ENCODE measurements at places on chromosomes 3 and 15.

DNA sequence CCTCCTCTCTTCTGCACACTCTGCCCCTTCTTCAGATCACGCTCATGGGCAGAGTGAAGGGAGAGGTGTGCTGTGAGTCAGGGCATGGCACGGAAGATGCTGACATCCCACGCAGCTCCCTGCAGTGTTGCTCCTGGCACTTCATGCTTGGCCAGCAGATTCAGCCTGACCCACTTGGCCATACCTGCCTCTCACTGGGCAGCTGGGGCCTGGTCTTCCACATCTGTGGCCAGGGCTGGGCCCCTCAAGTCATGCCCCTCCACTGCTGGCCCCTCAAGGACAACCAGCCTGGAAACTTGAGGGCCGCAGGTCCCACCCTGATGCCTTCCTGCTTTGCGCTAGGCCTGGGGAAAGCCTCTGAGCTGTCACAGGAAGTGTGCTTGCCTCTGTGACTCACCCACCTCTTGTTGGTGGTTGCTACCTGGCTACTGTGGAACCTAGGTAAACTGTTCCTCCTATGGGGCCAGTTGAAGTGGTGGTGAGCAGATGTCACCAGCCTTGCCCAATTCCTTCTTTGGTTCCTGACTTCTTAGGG, 48.7 kb downstream of the BSN start:
- DNase-seq: no peak

DNA sequence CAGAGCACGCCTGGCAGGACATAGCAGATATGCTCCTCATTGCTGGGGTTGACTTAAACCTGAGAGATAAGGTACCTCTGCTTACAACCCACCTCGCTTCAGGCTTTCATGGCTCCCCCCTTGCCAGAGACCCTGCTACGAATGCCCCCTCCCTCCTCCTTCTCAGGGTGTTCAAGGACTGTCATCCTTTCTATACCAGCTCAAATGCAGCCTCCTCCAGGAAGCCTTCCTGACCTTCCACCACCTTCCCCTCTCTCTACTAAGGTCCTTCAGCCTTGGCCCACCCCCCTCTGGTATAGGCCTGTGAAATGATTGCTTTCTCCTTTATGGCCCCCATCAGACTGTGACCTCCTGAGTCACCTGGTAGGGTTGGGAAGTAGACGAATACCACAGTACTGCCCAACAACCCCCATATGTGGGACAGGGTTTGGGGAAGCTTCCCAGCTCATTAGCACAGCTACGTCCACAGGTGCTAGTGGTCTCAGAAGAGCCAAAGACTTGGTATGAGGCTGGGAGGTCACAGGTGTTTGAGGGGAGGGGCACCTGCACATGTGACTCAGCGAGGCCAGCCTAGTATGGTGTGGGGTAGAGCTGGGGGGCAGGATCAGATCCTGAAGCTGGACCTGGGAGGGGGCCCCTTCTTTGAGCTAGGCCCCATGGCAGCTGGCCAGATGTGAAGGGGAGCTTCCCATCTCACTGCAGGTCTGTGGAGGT, 32.0 kb downstream of the ANKDD1A start:
- no peak for DNase-seq

- DNase-seq: peak; percentile 63
Observed at GRCh38 chr15:33098094-33099058, 96.1 kb downstream of the FMN1 start.

DNA sequence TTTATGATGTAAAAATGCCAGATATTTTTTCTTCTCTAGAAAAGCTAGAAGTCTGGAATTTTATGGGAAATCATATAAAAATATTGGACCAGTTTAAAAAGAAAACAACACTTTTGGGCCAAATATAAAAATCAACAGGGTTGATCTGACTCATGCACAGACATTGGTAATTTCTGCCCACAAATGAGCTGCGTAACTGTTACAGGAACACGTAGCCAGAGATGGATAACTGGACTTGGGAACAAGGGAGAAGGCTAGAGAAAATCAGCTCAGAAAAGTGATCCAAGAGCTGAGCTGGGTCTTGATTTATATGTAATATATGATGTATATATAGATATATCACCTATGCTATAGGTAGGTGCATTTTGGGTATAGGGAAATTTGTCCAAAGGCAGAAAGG, 36.8 kb upstream of the NAALADL2 start:
- DNase-seq: no peak

DNA sequence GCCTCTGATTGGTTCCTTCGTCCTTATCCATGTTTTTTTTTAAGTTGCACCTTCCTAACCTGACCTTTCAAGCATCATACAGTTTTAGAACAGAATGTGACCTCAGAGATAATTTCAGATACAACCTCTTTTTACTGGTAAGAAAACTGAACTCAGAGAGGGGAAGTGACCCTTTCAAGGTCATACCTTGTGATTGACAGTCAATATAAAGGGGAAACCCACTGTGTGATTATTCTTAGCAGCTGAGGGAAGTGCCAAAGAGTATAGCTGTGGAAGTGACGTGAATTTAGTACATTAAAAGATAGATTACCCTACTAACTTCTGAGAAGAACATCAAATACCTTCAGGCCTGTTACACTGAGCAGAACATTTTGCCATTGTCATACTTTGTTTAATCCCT, 319.4 kb downstream of the NEK10 start:
- no peak for DNase-seq

DNA sequence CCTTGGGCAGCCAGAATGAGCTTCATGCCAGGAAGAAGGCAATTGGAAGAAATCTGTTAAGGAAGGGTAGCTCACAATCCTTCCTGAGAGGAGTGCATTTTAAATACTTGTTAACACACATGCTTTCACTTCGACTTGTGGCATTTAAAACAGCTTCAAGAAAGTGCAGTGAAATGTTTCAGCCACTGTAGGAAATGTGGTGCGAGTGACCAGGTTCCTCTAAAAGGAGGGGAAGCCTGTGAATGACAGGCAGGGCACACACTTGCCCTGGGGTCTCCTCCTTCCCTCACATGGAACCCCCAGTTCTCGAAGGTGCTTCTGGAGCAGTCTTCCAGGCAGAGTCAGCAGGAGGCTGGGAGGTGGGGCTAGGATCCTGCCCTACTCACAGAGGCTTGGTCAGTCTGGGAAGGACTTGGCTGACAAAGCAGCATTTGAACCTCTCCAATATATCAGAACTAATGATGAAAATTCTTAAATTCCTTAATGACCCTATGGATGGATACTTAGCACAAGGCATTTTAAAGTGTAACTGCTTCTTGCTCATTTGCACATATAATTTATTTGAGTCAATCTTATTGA, 358.6 kb downstream of the CHST2 start:
- DNase-seq: no peak

- peak; percentile 39 for DNase-seq
Observed at GRCh38 chr3:184716622-184717398, 4.9 kb upstream of the MAGEF1 start.

DNA sequence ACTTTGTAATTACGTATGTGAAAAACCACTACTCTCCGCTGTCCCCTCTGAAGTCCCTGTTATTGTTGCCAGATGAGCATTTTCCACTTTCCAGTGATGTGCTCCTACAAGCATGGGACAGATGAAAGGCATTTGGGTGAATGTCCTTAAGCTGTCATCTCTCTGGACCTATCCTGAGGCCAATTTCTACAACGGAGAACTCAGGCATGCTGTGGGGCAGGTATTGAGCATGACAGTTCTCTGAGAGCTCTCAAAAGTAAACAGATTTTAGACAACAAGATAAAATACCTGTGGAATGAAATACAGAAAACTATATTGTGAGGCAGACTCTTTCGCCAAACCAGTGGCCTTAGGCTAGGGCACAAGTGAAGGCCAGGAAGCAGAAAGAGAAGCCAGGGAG, 656.5 kb upstream of the NR2F2 start:
- DNase-seq: no peak

- no peak for DNase-seq
Observed at GRCh38 chr3:114355653-114356052, 61.8 kb downstream of the TIGIT start.

DNA sequence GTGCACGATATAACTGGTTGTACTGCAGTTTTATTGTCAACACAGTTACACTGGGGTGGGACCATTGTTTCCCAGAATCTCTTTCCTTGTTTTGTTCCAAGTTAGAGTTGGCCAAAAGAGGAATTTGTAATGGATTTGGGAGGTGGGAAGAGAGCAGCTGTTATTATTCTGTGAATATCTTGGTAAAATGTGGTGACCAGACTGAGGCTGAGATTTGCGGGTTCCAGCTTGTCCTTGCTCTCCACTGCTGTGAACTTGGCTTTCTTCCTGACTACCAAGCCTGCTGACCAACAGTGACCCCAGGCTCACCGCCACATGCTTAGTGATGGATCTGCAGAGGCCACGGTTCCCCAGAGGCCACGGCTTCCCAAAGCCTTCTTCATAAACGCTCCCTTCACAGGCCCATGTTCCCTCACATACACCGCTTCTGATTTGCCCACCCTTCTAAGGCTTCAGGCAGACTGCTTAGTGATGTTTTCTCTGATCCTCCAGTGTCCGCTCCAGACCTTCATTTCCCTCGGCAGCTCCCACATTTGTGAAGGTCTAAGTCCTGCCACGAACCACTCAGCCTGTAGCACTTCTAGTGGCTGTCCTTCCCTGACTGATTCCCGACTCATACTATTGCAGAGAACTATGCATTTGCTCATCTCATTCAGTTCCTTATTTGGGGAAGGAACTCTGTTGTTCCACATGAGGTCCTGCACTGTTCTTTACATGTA, 525.5 kb upstream of the RGMA start:
- DNase-seq: no peak

DNA sequence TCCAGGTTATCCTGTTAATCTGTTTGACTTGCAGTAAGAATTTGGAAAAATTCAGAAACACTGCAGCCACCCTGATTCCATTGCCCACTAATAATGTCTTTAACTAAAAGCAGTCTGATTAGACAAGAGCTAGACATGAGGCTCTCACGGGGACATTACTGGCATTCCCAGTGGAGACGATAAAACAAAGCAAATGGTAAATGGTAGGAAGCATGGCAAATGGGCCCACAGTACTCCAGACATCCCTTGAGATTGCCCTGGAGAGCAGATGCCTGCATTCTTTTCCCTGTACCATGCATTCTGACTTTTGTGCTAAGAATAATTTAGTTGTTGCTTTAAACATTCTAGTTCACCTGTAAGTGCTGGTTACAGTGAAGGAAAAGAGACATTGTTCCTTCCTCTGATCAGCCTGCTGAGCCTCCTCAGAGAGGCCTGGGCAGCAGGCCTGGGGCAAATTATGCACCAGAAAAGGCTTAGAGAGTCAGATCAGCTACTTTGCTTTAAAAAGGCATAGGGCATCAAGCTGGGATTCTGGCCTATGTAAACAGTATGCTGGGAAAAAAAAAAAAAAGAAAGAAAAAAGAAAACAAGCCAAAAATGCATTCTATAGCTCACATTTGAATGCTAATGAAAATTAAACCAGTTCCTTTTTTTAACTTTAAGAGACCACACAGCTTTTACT, 204.6 kb downstream of the GABRG3 start:
- no peak for DNase-seq

DNA sequence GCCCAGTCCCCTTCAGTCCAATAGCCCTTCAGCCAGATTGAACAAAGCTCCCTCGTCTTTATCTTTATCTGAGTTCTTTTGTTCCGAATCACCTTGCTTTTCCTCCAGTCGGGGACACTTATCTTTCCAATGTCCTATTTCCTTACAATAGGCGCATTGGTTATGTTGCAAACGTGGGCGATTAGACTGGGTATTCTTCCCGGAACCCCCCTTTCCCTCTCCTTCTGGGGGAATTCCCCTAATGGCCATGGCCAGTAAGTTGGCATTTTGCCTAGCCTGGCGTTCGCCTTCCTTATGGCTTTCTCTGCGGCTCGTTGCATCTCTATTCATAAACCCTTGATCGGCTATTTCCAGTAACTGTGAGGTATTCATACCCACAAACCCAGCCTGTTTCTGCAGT, 82.2 kb upstream of the VEPH1 start:
- no peak for DNase-seq

GRCh38 chr3:39843440-39843839, 34.0 kb downstream of the MYRIP start:
- DNase-seq: no peak

DNA sequence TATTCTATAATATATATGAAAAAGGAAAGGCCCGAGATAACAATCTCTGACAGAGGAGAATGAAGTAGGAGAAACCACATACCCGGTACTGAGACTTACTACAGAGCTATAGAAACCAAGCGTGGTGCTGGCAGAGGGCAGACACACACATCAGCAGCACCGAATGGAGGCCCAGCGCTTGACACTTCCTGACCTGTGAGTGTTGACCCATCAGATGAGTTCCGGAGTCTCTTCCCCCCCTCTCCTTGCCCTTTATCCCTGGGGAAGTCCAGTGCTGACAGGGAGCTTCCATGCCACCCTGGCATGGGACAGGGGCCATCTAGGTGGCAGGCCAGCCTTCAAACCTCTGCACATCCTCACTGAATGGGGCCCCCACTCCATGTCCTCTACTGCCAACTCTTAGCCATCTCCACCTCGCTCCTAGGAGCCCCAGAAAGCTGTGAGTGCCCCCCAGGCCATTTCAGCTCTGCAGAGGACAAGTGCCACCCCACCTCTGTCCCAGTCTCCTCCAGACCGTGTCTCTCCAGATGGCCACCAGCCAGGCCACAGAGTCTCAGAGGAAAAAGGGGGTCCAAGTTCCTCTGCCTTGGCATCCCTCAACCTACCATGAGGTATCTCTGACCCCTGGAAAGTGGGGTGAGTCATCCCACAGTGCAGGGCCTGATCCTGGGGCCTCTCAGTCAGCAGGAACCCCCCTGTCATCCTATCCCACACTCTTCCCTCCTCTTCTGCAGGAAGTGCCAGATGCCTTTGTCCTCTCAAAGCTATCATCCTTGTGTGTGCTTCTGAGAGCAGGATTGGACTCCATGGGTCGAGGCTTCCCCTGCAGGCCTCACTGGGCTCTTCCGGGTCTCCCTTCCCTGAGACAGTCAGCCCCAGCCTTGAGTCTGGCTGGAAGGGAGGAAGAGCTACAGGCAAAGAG, 116.5 kb upstream of the ALDH1A3 start:
- no peak for DNase-seq

DNA sequence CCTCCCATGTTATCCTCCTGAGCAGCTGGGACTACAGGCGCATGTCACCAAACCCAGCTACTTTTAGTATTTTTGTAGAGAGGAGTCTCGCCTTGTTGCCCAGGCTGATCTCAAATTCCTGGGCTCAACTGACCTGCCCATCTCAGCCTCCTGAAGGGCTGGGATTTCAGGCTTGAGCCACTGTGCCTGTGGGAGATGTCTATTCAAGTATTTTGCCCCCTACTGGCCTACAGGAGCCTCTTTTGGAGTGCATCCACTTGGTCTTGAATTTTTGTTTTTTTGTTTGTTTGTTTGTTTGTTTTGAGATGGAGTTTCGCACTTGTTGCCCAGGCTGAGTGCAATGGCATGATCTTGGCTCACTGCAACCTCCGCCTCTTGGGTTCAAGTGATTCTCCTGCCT, 3.2 kb upstream of the DHX30 start:
- no peak for DNase-seq

DNA sequence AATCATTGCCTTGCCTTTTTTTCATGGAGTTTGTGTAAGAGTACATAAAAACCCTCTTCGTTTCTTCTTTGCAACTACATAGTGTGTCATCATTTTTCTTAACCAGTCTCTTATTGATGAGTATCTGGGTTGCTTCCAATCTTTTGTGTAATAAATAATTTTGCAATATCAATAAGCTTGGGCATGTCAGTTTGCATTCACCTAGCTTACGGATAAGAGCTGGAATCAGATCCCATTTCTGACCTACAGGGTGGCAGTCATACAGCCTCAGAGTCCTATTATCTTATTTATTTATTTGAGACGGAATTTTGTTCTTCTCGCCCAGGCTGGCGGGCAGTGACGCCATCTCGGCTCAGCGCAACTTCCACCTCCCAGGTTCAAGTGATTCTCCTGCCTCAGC, 18.3 kb downstream of the ANP32A start:
- DNase-seq: no peak

- no peak for DNase-seq
Observed at GRCh38 chr3:118525077-118525476, 509.6 kb downstream of the IGSF11 start.

- DNase-seq: peak; percentile 69
Observed at GRCh38 chr3:46378426-46378942, 7.7 kb downstream of the CCR5 start.

Data from inflammatory macrophage treated with lipopolysaccharide for 1 hour (primary cell).